ENCODE measurements at places on chromosomes 6 and 20. TPM values are rescaled to one million over a fixed set of nuclear protein-coding genes. Genes with fewer than 3 reads are reported as not detected.

The POU5F1 gene
- total RNA-seq, result 0.09 TPM

The ZBTB46 gene
- 2.7 TPM for total RNA-seq

The FOXC1 gene
- total RNA-seq, result 0.17 TPM

The ARHGAP40 gene
- not detected for total RNA-seq

The SIRPD gene
- not detected for total RNA-seq

The OPRM1 gene
- not detected for total RNA-seq

The C6orf62 gene
- total RNA-seq, result 194 TPM

The CALHM5 gene
- total RNA-seq, result not detected
